Stimulated activated CD8-positive, alpha-beta memory T cell treated with anti-CD3 and anti-CD28 coated beads, Interleukin-12 subunit alpha, Interleukin-12 subunit beta, amount 100 ng/mL, for 4 hours (primary cell): ENCODE measurements at places on chromosomes 1 and 21.

- DNase-seq, result no peak
These were observed 3.6 kb upstream of the S100A10 start for GRCh38 chr1:151997284-151997570.

DNA sequence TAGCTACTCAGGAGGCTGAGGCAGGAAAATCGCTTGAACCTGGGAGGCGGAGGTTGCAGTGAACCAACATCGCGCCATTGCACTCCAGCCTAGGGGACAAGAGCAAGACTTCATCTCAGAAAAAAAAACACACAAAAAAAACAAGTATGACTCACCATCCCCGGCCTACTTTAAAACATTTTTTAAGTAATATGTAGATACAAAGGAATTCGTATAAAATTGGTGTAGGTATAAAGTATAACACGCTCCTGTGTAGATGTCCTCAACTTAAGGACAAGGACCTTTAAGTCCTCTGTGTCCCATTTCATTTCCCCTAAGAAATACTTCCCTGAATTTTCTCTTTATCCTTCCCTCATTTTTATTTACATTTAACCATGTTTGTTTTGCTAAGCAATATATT, 73.4 kb upstream of the PKN2 start:
- no peak for DNase-seq

- DNase-seq, result no peak
These were observed 37.2 kb upstream of the SIM2 start for GRCh38 chr21:36661511-36662309.

DNA sequence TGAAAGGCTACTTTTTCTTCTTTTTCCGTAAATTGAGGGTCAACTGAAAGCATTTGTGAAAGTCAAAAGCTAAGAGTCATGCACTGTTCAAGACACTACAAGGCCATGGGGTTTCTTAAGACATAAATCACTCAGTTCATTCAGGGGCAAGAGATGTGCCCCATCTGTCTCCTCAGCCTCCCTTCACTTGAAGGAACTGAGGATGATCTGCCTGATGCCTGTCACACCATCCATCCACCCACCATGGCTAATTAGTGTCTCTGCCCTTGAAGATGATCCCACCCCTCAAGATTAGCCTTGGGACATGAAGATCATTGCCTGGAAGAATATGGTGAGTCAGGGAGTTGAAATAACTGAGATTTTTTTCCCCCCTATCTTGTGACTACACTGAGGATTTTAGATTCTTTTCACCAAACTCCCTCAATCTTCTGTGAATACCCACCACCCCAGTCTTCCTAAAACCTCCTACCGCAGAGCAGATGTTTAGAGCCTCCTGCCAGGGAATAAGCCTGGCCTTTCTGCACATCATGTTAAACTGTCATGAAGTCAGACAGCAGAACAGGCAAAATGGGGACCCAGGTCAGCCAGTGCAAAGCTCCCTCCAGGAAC, 88.6 kb upstream of the LMO4 start:
- DNase-seq, result no peak

GRCh38 chr1:156458181-156458503, 42.4 kb downstream of the MEF2D start:
- no peak for DNase-seq

- no peak for DNase-seq
These were observed 30.9 kb downstream of the FAM163A start for GRCh38 chr1:179774000-179774399.

GRCh38 chr1:200783926-200784325, 45.2 kb downstream of the CAMSAP2 start:
- no peak for DNase-seq

DNA sequence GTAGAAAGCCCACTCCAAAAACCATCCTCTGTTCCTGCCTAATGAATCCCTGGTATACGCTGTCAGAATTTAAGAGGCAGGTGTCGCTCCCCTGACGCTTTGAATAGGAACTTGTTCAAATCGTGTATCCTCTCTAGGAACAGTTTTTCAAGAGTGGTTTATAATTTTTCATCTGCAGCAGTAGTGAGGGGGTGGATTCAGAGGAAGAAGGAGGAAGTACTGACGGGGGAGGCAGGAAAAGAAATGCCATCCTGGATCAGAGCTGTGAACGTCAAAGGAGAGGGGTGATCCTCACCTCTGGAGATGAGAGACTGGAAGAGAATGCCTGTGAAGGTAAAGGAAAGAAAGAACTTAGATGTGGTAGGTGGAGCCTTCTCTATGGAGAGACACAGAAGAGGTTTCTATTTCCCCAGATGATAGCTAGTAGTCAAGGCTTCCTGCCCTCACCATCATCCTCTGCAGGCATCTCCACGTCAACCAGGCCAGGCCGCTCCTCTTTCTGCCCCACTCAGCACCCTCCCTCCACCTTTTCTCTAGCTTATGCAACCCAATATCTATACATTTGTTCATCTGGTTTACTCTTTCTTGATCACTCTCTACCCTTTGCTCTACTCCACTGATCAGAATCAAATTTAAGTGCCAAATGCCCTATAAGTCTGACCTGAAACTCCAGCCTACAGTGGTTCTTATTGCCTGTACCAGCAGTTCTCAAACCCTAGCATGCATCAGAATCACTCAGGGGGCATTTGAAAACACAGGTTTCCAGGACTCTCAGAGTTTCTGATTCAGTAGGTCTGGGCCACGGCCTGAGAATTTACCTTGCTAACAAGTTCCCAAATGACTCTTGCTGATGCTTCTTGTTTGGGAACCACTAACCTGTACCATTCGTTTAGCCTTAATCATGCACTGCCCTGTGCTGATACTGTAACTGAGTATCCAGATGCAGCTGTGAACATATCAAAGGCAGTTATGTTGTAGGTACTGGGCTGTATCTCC, 13.1 kb upstream of the BCL9 start:
- DNase-seq, result no peak

DNA sequence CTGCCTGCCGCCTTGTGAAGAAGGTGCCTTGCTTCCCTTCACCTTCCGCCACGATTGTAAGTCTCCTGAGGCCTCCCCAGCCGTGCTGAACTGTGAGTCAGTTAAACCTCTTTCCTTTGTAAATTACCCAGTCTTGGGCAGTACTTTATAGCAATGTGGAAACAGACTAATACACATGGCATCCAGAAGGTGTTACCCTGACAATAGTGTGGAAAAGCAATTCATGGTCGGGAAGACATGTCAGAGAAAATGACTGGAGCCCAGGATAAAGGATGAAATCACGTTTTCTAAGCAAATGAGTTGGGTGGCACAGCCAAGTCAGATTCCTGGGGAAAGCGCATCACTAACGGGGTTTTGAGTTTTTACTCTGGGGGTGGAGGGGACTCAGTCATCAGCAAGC, 76.4 kb downstream of the HLCS start:
- no peak for DNase-seq

DNA sequence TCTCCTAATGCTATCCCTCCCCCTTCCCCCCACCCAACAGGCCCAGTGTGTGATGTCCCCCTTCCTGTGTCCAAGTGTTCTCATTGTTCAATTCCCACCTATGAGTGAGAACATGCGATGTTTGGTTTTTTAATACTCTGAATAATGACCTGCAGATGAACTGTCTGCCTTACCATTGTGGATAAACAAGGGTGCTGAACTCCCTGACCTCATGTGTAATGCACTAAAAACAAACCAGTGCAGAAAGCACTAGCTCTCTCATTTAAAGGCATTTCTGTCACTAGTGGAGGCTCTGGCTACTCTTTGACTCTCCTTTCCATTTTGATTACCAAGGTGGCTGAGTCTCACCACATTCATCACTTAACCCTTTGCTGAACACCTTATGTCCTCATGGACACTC, 23.1 kb upstream of the TRAF3IP3 start:
- no peak for DNase-seq

DNA sequence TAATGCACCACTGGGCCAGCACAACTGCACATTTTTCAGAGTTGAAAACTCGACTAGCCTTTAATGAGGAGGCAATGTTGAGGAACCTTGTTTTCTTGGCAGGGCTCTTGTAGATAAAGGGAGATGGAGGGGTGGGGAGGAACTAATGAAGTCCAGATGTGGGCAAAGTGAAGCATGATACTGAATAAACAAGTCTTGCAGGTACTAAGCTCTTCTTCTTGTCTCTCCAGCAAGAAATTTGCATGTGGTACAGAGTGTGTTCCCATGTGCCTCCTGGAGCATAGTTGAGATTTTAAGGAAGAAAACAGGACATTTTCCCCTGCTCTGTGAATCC, 47.0 kb downstream of the PLPP3 start:
- DNase-seq, result no peak

- no peak for DNase-seq
These were observed 176.9 kb upstream of the VAMP3 start for GRCh38 chr1:7594002-7594713.

GRCh38 chr21:29209696-29210095, 79.3 kb downstream of the MAP3K7CL start:
- no peak for DNase-seq

- no peak for DNase-seq
These were observed 80.6 kb downstream of the TBX19 start for GRCh38 chr1:168361252-168361651.

- no peak for DNase-seq
These were observed 61.7 kb upstream of the PUM1 start for GRCh38 chr1:31127266-31127665.

- DNase-seq, result no peak
These were observed 1.2 kb downstream of the DMBX1 start for GRCh38 chr1:46490656-46491442.

DNA sequence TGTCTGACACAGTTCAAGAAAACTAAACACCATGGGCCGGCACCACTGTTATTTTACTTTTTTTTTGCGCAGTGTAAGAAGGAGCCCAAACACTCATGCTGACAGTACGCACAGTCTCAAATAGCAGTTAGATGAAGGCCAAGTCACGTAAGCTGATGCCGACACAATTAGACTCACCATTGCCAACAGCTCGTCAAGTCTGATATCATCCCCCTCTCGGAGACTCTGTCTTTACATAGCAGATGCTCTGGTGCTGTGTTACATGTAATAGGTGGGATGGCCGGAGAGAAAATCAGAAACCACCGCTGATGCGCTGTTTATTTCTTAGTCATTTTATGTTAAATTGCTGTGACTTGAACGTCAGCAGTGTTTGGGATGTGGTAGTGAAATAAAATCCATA, 49.3 kb downstream of the TGFB2 start:
- no peak for DNase-seq
